ENCODE measurements at places on chromosomes 5 and 9.

DNA sequence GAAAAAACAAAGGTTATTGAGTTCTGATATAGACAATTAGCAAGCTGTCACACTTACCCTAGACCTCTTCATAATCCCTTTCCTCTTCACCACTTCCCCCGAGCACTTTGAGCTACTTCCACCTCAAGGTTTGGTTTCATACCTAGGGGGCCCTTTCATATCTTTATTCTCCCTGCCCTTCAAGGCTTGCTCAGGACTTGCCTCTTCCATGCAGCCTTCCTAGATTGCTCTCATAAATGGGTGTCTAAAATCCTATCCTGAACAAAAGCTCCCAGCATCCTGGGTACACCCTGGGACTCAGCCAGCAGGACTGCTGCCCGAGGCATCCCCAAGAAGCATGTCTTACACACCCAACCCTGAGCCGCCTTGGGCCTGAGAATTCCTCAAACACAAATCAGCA, 157.3 kb downstream of the C5orf15 start:
- H3K4me3 ChIP-seq, result no peak overlapping the region
- no peaks in the 10 kb centered on the region for H3K36me3 ChIP-seq
- no peak overlapping the region for H3K27ac ChIP-seq
- H3K4me1 ChIP-seq, result peaks cover 16% of the 10 kb centered on the region

DNA sequence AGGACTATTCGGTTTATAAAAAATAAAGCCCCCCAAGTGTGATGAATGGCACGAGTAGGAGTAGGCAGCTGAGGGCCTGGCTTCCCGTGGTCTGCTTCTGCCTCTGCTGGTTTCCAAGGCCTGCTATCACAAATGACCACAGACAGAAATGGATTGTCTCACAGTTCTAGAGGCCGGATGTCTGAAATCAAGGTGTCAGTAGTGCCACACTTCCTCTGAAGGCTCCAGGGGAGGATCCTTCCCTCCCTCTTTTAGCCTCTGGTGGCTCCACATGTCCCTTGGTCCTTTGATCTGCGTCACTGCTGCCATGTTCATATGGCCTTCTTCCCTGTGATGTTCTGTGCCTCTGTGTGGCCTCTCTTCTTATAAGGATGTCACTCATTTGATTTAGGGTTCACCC, 15.1 kb downstream of the PRKACG start:
- H3K36me3 ChIP-seq, result no peaks in the 10 kb centered on the region
- H3K27ac ChIP-seq, result no peak overlapping the region
- H3K27me3 ChIP-seq, result peaks cover under 1% of the 10 kb centered on the region
- no peak overlapping the region for H3K4me3 ChIP-seq
- no peak for DNase-seq

GRCh38 chr5:158541536-158542297, 558.0 kb downstream of the EBF1 start:
- no peak overlapping the region for H3K27ac ChIP-seq
- no peak for DNase-seq
- no peak overlapping the region for H3K4me3 ChIP-seq
- no peaks in the 10 kb centered on the region for H3K4me1 ChIP-seq
- no peaks in the 10 kb centered on the region for H3K27me3 ChIP-seq
- no peaks in the 10 kb centered on the region for H3K36me3 ChIP-seq

DNA sequence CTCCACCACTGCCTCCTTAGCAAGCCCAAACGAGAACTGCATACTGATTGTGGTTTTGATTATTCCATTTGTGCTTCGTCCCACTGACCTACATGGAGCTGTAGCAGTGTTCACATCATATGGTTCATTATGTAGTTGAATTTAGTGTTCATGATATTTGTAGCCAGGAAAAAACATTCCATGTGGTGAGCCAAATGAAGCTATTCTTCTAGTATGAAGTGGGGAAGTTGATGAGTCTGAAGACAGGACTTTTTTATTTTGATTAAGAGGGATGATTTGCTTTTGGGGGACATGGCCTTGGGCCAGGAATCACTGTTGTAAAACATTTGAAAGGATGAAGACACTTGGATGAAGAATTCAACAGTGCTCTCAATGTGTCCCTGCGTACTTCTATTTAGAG, 192.9 kb upstream of the SLC27A6 start:
- no peak overlapping the region for H3K27ac ChIP-seq
- H3K4me1 ChIP-seq, result no peaks in the 10 kb centered on the region
- no peak for DNase-seq
- no peaks in the 10 kb centered on the region for H3K36me3 ChIP-seq
- no peak overlapping the region for H3K4me3 ChIP-seq
- H3K27me3 ChIP-seq, result no peaks in the 10 kb centered on the region

DNA sequence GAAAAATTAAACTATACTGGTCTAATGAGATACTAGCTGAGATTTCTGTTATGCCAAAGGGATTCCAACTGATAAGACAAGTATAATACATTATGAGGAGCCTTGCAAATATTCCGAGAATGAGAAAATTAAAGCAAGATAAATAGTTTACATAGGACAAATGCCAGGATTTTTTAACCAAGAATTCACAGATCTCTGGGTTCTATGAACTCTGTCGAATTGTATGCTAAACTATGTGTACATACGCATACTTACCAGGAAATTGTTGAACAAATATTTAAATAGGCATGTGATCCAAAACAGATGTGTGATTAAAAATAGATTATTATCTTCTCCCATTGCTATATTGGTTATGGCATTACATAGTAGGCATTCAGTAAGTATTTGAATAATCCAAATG, 616.6 kb downstream of the GABRG2 start:
- no peak overlapping the region for H3K4me3 ChIP-seq
- H3K27me3 ChIP-seq, result no peaks in the 10 kb centered on the region
- no peak overlapping the region for H3K27ac ChIP-seq
- no peak for DNase-seq
- H3K36me3 ChIP-seq, result no peaks in the 10 kb centered on the region

GRCh38 chr5:147484708-147485020, 25.2 kb downstream of the DPYSL3 start:
- H3K4me1 ChIP-seq, result peaks cover 20% of the 10 kb centered on the region
- no peak for DNase-seq

- H3K36me3 ChIP-seq, result no peaks in the 10 kb centered on the region
- H3K27me3 ChIP-seq, result peaks cover 76% of the 10 kb centered on the region
- no peaks in the 10 kb centered on the region for H3K4me1 ChIP-seq
- no peak overlapping the region for H3K4me3 ChIP-seq
Measured at GRCh38 chr5:154541553-154541952, 63.5 kb upstream of the HAND1 start.

DNA sequence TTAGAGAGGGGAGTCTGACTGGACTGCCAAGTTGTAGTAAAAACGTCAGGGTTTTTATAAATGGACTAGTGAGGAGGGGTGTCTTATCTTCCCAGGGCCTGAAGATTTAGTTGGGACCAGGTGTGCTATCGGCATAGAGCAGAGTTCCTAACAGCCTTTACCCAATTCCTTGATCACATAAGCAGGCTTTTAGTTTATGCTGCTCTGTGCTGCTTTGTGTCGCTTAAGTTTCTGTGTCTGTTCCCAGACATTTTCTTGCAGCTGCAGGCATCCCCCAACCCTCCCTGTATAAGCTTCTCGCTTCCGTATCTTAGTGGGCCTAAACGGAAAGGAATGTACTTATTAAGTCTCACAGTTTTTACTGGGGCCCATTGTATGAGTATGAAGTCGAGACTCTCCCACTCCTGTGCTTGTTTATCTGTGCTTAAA, 2.6 kb upstream of the SMC5 start:
- DNase-seq, result no peak
- peak overlapping the region; percentile 89 for H3K4me3 ChIP-seq
- no peaks in the 10 kb centered on the region for H3K36me3 ChIP-seq

- H3K36me3 ChIP-seq, result no peaks in the 10 kb centered on the region
- no peaks in the 10 kb centered on the region for H3K4me1 ChIP-seq
- H3K27me3 ChIP-seq, result no peaks in the 10 kb centered on the region
- no peak for DNase-seq
- no peak overlapping the region for H3K27ac ChIP-seq
Measured at GRCh38 chr5:101012880-101013279, 109.8 kb upstream of the ST8SIA4 start.

- no peaks in the 10 kb centered on the region for H3K4me1 ChIP-seq
- H3K27ac ChIP-seq, result no peak overlapping the region
- H3K36me3 ChIP-seq, result no peaks in the 10 kb centered on the region
- H3K27me3 ChIP-seq, result no peaks in the 10 kb centered on the region
Measured at GRCh38 chr9:78542491-78543181, 245.7 kb downstream of the PSAT1 start.

DNA sequence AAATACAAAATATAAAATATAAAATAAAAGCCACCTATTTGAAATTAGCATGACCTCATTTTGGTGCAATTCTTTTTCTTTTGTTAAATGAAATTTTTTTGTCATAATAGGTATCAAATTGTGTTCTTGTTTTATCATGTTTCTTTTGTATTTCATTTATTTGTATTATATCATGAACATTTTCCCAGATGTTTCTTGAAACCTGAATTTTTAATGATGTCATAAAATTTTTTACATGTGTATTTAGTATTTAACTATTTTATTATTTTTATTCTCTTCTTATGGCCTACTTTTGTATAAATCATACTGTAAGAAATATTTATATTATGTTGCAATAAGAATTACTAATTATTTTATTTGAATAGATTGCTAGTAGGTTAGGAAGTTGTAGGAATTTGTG, 361.7 kb downstream of the TMEM161B start:
- DNase-seq, result no peak
- no peaks in the 10 kb centered on the region for H3K4me1 ChIP-seq
- no peaks in the 10 kb centered on the region for H3K36me3 ChIP-seq
- no peak overlapping the region for H3K27ac ChIP-seq
- no peaks in the 10 kb centered on the region for H3K27me3 ChIP-seq
- H3K4me3 ChIP-seq, result no peak overlapping the region

DNA sequence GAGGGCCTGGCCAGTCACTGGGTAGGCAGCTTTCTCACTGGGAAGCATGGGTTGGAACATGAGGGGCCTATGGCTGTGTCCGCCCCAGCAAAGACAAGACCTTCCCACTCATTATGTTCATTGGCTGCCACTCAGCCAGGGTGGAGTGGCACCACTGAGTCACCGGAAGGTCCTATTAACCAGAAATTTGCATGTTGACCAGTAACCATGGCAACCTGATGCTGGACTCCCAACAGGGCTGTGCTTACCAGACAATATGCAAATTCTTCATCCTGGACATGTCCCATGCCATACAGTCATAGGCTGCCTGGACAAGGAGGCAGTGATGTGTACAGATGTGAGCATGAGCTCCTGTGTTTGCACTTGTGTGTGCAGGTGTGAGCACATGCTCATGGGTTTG, 66.7 kb downstream of the PSD2 start:
- no peak overlapping the region for H3K4me3 ChIP-seq
- DNase-seq, result no peak
- H3K36me3 ChIP-seq, result no peaks in the 10 kb centered on the region
- peaks cover 9% of the 10 kb centered on the region for H3K4me1 ChIP-seq

DNA sequence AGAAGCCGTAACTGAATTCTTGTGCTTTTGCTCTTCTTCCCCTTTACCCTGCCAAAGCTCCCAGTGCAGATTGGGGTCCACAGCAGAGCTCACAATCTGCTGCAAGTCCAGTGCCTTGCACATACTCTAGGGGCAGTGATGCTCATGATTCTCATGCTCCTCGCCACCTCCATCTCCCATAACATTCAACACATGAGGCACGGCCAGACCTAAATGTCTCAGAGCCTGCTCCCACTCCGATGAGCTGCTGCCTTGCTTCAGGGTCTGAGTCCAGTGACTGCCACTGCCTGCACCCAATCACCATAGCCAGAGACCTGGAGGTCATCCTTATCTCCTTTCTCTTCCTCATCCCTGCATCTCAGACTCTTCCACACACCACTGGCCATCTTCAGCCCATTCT, 10.5 kb downstream of the CSF1R start:
- H3K4me3 ChIP-seq, result no peak overlapping the region
- no peak for DNase-seq
- H3K27me3 ChIP-seq, result no peaks in the 10 kb centered on the region
- H3K36me3 ChIP-seq, result no peaks in the 10 kb centered on the region

GRCh38 chr5:114101153-114101552, 260.7 kb upstream of the KCNN2 start:
- H3K36me3 ChIP-seq, result no peaks in the 10 kb centered on the region
- no peak overlapping the region for H3K4me3 ChIP-seq
- H3K27ac ChIP-seq, result no peak overlapping the region
- DNase-seq, result no peak

GRCh38 chr9:132008184-132008803, 71.4 kb downstream of the MED27 start:
- no peaks in the 10 kb centered on the region for H3K36me3 ChIP-seq
- no peak overlapping the region for H3K4me3 ChIP-seq
- peaks cover 32% of the 10 kb centered on the region for H3K4me1 ChIP-seq
- peak overlapping the region; percentile 85 for H3K27ac ChIP-seq
- DNase-seq, result no peak

- DNase-seq, result no peak
- H3K4me1 ChIP-seq, result no peaks in the 10 kb centered on the region
- H3K27ac ChIP-seq, result no peak overlapping the region
- no peaks in the 10 kb centered on the region for H3K36me3 ChIP-seq
- no peak overlapping the region for H3K4me3 ChIP-seq
Measured at GRCh38 chr5:63085561-63085960, 506.9 kb downstream of the LRRC70 start.

- no peaks in the 10 kb centered on the region for H3K27me3 ChIP-seq
- H3K36me3 ChIP-seq, result no peaks in the 10 kb centered on the region
- no peak overlapping the region for H3K27ac ChIP-seq
- peaks cover 3% of the 10 kb centered on the region for H3K4me1 ChIP-seq
- DNase-seq, result no peak
Measured at GRCh38 chr5:124110942-124111341, 599.0 kb downstream of the CSNK1G3 start.

DNA sequence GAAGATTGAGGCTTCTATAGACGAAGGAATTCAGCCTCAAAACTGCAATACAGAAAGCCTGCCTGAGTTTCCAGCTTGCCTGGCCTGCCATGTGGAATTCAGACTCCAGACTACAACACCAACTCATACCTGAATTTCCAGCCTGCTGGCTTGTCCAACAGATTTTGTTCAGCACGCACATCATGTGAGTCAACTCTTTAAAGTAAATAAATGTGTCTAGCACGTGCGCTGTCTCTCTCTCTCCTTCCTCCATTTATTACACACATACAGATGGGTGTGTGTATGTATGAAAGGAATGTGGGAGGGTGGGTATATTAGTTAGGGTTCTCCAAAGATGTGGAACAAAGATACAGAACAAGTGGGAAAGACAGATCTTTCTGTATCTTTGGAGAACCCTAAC, 82.4 kb upstream of the TAS2R1 start:
- H3K36me3 ChIP-seq, result no peaks in the 10 kb centered on the region
- no peak overlapping the region for H3K4me3 ChIP-seq
- H3K27ac ChIP-seq, result no peak overlapping the region
- no peaks in the 10 kb centered on the region for H3K4me1 ChIP-seq

DNA sequence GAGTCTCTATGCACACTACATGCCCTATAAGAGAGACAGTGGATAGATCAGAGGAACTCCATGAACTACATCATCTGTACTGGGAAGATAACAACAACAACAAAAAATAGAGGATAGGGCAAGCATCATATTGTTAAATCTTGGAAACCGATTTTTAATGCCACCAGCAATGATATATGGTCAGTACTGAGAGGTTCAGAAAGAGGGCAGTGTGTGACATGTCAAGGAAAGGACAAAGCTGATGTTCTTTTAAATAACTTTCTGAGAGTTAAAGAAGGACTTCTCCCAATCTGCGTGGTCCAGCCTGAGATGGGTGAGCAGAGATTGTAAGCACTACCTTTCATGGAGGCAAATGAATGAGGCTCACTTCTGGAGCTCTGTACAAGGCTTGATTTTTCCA, 62.0 kb upstream of the PHF24 start:
- H3K4me3 ChIP-seq, result no peak overlapping the region
- H3K36me3 ChIP-seq, result no peaks in the 10 kb centered on the region
- no peaks in the 10 kb centered on the region for H3K4me1 ChIP-seq

- no peak overlapping the region for H3K4me3 ChIP-seq
- no peaks in the 10 kb centered on the region for H3K36me3 ChIP-seq
- H3K27me3 ChIP-seq, result no peaks in the 10 kb centered on the region
- no peaks in the 10 kb centered on the region for H3K4me1 ChIP-seq
Measured at GRCh38 chr5:121630402-121630801, 221.3 kb upstream of the FTMT start.

Data from esophagus squamous epithelium (tissue), 5 donors.